ENCODE measurements at places on chromosomes 5 and 9. TPM values are rescaled to one million over a fixed set of nuclear protein-coding genes. Genes with fewer than 3 reads are reported as not detected.

- no peak for DNase-seq
These were observed 131.5 kb downstream of the MTX3 start for GRCh38 chr5:79859588-79859987.

- DNase-seq: no peak
These were observed 243.9 kb downstream of the ICE1 start for GRCh38 chr5:5666369-5666768.

ZNF618 gene
- 1.7 TPM for total RNA-seq

DNA sequence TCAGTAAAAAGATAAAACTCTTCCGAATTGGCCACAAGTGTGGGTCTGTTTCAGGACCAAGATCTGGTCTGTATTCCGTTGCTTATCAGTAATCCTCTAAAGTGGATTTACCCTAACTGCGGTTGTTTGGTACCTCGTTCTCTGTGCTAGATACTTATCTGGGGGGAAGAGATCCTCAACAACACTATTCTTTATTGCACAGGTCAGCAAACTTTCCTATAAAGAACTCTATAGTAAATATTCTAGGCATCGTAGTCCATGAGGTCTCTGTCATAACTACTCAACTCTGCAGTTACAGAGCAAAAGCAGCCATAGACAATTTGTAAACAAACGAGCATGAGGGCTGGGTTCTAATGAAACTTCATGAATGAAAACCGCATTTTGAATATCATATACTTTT lies 335.8 kb upstream of the KIF2A start:
- DNase-seq: no peak
